D341Med (cell line): ENCODE measurements at places on chromosomes 3 and 15.

- no peak for DNase-seq
Measured at GRCh38 chr3:66361356-66361755, 139.5 kb downstream of the LRIG1 start.

DNA sequence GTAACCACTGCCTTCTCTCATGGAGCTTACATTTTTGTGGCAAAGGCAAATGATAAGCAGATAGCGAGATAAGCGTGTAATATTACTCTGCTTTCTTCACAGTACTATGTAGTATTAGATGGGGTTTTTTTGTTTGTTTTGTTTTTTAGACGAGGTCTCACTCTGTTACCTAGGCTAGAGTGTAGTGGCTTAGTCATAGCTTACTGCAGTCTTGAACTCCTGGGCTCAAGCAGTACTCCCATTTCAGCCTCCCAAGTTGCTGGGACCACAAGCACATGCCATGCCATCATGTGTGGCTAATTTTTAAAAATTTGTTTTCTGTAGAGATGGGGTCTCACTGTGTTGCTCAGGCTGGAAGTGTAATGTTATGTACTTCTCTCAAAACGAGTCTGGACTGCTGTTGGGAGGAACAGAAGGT, 22.9 kb downstream of the MBNL1 start:
- DNase-seq = no peak

DNA sequence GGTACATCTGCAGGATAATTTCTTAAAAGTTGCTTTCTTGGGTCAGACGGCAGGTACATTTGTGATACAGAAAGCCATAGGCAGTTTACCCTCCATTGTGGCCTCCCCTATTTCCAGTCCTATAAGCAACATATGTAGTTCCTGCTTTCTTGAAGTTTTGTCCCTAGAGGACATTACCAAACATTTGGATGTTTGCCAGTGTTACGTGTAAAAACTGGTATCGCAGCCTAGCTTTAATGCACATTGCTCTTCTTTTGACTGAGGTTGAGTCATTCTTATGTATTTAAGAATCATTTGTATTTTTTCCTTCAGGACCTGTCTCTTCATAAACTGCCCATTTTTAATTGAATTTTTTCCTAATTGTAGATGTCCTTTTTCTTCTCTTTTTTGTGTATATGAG, 114.3 kb downstream of the DIPK2A start:
- DNase-seq = no peak

DNA sequence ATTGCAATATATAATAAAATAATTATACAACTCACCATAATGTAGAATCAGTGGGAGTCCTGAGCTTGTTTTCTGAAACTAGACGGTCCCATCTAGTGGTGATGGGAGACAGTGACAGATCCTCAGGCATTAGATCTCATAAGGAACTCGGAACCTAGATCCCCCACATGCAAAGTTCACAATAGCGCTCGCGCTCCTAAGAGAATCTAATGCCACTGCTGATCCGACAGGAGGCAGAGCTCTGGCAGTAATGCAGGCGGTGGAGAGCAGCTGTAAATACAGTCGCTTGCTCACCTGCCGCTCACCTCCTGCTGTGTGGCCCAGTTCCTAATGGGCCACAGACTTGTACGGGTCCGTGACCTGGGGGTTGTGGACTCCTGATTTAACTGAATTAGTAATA, 87.8 kb downstream of the P3H2 start:
- DNase-seq = no peak

DNA sequence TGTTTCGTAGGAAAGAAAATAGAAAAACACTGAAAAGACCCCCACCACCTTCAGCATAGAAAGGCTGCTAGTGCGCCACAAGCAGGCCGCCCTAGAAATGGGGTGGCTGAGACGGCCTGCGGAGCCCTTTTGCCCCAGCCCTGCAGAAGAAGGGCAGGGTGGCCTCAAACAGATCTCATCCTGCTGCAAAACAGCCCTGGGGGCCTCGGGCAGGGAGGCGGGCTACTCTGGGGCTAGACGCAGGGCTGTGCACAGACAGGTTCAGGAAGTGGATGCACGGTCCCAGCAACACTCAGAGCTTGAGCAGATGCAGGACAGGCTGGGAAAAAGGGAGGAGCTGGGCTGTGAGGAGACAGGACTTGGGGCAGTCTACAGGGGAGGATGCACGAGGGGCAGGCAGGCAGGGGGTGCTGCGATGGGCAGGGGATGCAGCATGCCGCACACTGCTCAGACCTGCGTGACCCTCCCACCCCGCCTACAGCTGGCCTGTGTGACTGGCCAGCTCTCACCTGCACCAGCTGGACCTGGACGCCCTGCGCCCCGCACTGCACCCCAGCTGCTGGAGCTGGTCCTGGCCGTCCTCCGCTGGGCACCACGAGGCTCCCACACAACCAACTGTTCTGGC, 34.3 kb downstream of the ZXDC start:
- peak; percentile 25 for DNase-seq

DNA sequence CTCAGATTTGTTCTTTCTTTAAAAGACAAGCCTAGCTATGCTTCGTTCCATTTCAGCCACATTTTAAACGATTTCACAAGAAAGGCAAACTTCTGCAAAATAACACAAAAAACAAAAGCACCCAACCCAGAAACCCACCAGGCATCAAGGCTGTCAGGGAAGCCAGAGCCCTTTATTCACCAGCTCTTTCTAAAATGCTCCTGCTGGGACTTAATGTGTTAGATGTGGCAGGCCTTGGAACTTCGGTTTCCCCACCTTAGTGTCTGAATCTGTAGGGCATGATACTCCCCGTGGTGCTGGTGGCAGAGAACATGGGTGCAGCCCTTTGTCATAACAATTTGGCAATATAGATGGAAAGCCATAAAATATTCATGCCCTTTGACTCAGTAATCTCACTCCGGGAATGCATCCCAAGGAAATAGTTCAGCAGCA, 56.8 kb upstream of the LCTL start:
- no peak for DNase-seq
